ENCODE measurements at places on chromosomes 3 and 15.
A peak's percentile ranks its signal among the peaks of the same experiment; 100 is the strongest.

DNA sequence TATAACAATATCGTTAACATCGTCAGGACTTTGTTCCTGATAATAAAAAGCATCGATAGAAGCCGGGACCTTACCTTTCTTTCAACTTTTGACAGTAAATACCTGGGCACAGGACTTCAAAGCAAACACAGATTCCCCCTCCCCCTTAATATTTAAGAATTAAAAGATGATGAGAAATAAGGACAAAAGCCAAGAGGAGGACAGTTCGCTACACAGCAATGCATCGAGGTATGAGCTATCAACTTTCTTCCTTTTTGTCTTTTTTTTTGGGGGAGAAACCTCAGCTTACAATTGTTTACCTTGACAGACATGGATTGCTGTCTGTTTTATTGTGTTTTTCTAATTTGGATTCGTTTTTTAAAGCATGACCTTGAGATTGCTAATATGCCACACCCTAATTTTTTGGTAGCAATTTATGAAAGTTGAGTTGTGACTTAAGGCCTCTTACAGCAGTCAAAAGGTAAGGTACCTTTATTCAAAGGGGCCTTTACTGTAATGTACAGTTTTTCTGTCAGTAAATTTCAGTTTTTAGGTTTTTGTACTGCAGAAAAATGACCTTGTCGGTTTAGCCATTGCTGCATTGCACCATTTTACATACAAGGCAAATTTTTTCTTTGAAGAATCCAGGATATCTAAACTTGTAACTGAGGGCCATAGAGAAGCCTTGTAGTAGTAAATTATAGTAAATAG is 1.1 kb downstream of the CHD2 start:
- no peak for DNase-seq

DNA sequence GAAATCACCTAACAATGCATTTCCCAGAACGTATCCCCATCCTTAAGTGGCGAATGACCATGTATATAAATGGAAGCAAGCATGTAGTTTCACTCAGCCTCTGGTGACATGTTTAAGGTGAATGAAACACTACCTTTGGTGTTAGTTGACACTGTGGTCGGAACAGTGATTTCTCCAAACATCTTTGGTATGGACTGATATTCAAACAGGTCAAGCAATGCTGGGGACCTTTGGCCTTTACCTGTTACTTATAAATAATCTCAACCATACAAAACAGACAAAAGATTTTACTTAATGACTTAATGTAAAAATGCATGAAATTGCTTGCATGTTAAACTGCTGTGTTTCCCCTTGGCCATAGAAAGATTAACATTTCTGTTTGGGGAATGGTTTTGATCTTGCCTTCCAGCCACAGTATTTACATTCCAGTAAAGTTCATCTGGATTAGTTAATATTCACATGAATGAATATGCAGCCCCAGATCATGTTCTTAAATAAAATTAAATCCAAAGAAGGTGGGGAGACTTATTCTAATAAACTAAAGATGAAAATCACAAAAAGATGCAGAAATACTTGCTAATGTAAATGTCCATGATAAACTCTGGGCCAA is 74.4 kb upstream of the HES1 start:
- no peak for DNase-seq

- DNase-seq: no peak
Measured at GRCh38 chr15:44720460-44721176, 9.3 kb downstream of the B2M start.

- DNase-seq: no peak
Measured at GRCh38 chr3:172376402-172376801, 71.9 kb downstream of the GHSR start.

DNA sequence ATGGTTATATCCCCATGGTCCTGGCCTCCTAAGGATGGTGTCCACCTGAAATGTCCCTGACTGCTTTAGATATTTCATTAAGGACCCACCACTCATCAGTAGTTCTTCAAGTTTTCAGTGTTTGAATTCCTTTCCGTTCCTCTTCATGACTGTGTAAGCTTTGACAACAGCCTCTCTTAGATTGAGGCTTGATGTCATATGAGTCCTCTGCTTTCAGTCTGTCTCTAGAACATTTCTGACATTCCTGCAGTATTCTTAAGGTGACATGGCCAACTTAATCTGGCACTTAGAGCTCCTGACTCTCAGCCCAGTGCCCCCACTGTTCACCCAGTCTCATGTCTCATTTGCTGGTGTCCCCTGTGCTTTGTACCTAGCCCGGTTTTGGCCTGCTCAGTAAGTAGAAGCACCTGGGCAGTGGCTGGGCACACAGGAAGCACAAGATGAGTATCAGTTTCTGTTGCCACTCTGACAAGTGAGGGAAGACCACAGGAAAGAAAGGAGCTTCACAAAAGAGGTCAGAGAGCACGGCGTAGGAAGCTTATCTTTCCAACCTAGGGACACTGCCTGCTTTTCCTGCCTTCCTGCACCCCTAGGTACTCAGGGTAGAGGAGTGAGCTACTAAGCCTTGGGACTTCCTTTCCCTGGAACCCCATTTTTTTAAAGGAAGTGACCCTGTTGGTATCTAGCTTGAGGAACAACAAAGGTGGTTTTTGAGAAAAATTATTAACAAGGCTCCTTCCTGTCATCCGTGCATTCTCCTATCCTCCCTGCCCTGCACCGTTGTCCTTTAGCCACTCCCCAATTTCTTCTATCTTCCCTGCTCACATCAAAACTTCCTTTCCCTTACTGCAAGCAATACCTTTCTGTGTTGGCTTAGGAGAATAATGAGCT is 103.1 kb downstream of the KLHL25 start:
- no peak for DNase-seq

GRCh38 chr15:61315471-61315870 is 86.4 kb upstream of the RORA start:
- DNase-seq: no peak

GRCh38 chr3:123098426-123099330 is 31.9 kb downstream of the PDIA5 start:
- DNase-seq: no peak

DNA sequence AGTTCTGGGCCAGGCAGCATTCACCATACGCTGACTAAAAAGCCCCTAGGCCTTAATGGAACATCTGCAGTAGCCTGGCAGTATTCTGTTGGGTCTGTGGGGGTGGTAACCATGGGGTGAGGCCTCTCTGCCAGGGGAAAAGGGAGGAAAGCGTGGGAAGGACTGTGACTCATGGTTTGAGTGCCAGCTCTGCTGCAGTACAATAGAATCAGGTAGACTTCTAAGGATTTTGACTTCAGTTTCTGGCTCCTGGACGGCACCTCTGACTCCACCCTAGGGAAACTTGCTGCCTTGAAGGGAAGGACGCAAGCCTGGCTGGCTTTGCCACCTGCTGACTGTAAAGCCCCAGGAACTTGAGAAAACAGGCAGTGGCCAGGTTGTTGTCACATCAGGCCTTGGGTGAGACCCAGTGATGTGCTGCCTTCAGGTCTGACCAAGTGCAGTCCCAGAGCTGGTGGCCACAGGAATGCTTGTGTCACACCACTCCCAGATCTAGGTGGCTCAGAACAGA is 148.6 kb downstream of the SUCNR1 start:
- DNase-seq: peak; percentile 26

- DNase-seq: no peak
Measured at GRCh38 chr3:108092501-108092900, 1.7 kb upstream of the CD47 start.

DNA sequence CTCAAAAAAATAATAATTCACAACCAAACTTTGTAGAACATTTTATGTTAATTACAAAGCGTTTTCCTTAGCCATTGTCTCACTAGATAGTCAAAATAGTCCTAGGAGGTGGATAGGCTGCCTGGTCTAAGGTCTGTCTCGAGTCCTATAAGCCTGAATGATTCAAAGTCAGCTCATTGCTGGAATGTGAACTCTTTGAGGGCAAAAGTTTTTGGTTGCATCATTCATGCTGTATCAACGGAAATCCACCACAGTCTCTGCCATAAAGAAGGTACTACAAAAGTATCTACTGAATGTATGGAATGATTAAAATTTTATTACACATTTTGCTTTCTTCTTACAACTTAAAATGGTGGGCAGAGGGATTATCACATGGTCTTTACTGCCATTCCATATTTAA is 387.3 kb upstream of the RARB start:
- no peak for DNase-seq

GRCh38 chr15:88804257-88804656 is 1.0 kb downstream of the ACAN start:
- DNase-seq: no peak

DNA sequence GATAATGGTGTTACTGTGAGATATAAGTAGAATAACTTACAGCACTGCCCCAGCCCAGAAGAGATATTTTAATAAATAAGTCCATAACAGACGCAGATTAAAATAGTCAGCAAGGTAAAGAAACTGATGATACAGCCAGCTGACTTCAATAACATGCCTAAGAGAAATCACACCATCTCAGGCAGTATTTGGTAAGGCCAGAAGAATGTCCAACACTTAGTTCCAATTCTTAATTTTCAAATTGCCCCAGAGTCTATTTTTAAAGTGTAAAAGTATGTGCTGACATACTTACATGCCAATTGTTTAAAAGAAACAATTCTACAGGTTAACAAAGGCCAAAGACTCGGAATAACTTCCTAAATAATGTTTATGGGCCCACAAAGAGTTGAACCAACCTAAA is 1.6 kb downstream of the GNB4 start:
- no peak for DNase-seq

GRCh38 chr3:186308549-186308948 is 53.5 kb downstream of the DGKG start:
- no peak for DNase-seq
